ENCODE measurements at places on chromosomes 7 and 10.

GRCh38 chr10:97723001-97723400 is 9.5 kb downstream of the MARVELD1 start:
- DNase-seq: no peak

GRCh38 chr10:119165171-119166117 is at the start of gene SFXN4:
SFXN4 (minus strand) TSS chr10:119165714; CDS start chr10:119165647, 67 bp downstream.
- DNase-seq: peak; percentile 72

DNA sequence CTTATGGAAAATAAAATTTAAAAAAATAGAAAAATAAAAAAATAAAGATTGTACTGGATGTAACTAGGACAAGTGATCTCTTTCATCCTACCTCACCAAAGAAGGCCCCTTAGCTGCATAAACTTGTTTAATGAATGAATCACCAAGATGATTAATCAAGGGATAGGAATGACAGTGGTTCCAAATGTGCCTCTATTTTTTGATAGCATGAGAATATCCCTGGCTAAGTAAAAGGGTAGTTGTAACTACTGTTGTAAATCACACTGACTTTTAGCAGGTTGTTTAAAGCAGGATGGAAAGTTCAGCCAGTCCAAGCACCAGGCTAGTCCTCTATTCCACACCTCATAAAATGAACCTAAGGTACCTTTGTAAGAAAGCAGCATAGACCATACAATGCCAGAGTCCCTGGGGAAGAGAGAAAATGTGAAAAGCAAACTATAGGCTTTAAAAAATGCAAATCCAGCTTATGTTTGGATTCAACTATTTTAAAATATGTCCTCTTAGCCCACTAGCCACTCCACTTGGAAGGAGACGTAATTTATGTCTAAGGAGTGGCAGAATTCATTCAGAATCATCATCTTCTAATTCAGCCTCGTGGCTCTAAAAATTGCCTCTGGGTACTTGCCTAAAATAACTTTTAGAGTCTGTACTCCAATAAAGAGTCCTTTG is 126.8 kb downstream of the SKIDA1 start:
- DNase-seq: peak; percentile 54

DNA sequence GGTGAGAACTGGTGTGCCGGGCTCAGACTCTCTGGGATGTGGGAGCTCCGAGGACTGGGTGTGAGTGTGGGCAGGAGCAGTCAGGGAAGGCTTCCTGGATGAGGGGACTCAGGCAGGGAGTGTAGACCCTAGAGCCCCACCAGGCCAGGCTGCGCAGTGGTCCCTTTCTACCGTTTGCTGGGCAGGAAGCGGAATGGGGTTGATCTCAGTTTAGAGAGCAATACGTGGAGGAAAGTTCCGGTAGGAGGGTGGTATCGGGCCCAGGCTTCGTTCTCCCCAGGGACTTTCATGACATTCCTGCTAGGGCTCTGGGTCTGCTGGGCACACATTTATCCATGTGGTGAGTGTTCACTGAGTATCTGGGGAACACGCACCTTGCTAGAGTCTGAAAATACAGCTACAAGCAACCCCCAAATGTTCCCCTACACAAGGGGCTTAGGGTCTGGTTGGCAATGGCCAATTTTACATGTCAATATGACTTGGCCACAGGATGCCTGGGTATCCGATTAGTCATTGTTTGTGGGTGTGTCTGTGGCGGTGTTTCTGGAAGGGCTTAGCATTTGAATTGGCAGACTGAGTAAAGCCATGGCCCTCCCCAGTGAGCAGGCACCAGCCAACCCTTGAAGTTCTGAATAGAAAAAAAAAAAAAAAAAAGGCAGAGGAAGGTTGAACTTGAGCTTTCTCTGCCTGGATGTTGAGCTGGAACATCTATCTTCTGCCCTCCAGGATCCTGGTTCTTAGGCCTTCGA is 20.8 kb downstream of the GHRHR start:
- DNase-seq: no peak

GRCh38 chr7:17131060-17131345 is 167.4 kb upstream of the AHR start:
- DNase-seq: no peak

Measured in hepatic stellate cell (primary cell).